NCI-H69 (cell line): ENCODE measurements at places on chromosomes 13 and 19.

- DNase-seq, result no peak
Observed at GRCh38 chr13:20369886-20370361, 137.8 kb upstream of the GJB6 start.

GRCh38 chr19:21130097-21130775, 11.6 kb upstream of the ZNF431 start:
- no peak for DNase-seq

DNA sequence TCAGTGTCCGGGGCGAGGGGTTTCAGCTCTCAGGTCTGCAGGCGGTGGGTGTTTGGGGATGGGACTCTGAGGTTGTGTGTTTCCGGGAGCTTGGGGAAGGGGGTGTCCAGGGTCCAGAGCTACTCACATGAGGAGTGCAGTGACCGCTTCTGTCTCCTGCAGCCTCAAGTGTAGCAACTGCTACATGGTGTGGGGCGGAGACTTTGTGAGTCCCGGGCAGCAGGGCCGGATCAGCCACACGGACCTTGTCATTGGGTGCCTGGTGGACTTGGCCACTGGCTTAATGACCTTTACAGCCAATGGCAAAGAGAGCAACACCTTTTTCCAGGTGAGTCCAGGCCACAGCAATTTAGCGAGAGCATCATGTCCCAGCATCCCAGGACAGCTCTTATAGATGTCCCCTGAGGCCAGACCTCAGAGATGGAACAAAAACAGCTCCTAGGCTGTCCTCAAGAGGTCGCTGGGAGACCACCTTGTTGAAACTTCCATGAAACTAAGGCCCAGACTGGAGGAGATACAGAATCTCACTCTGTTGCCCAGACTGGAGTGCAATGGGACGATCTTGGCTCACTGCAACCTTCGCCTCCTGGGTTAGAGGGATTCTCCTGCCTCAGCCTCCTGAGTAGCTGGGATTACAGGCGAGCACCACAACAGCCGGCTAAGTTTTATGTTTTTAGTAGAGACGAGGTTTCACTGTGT, 44.9 kb downstream of the RYR1 start:
- peak; percentile 32 for DNase-seq

DNA sequence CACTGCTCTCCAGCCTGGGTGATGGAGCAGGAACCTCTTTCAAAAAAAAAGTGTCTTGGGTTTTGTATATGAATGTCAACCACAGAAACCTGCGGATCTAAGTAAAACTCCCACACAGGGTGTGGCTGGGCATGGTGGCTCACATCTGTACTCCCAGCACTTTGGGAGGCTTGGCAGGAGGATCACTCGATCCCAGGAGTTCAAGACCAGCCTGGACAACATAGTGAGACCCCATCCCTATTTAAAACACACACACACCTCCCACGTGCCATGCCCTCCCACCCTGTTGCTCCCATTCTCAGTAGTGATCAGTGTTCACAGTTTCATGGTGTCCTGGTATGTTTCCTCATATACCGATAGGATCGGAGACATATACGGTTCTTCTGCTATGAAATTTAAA, 9.2 kb downstream of the TMED1 start:
- DNase-seq, result no peak

GRCh38 chr13:76717092-76717491, 169.1 kb downstream of the KCTD12 start:
- no peak for DNase-seq

DNA sequence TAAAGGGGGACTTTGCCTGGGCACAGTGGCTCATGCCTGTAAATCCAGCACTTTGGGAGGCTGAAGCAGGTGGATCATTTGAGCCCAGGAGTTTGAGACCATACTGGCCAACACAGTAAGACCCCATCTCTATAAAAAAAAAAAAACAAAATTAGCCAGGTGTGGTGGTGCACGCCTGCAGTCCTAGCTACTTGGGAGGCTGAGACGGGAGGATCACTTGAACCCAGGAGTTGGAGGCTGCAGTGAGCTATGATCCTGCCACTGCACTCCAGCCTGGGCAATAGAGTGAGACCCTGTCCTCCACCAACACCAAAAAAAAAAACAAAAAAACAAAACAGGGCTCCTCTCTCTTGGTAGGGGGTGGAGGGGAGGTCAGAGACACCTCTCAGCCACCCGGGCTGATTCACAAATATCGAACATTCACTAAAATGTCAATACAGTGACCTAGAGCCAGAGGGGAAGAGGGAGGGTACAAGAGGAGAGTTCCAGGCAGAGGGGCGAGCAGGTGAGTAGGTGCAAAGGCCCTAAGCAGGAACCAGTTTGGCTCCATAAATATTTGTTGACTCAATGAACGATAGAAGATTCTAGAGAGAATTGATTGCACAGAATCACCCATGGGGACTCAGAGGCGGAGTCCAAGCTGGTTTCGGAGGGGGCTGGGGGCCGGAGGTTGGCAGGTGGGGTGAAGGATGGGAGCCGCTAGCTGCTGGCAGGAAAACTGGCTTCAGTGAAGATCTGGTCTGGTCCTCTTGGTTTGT, 1.0 kb upstream of the CREB3L3 start:
- no peak for DNase-seq

- DNase-seq, result peak; percentile 50
Observed at GRCh38 chr13:79405501-79405830, 589 bp downstream of the RBM26 start.
